ENCODE measurements at places on chromosomes 2 and 18. TPM values are rescaled to one million over a fixed set of nuclear protein-coding genes. Genes with fewer than 3 reads are reported as not detected.

The UBXN4 gene
- 49.5 TPM for total RNA-seq

The SLC66A2 gene
- 39.1 TPM for total RNA-seq

The PIGN gene
- total RNA-seq = 11.0 TPM

The AMER3 gene
- 0.06 TPM for total RNA-seq

The UXS1 gene
- total RNA-seq = 37.2 TPM

The TSPYL6 gene
- not detected for total RNA-seq

The ALLC gene
- total RNA-seq = not detected

The TNFRSF11A gene
- total RNA-seq = 1.2 TPM

The DNAJC5G gene
- not detected for total RNA-seq

The IL37 gene
- total RNA-seq = not detected

The SMYD1 gene
- total RNA-seq = 14.6 TPM

The QPCT gene
- 4.0 TPM for total RNA-seq

The ANKRD30BL gene
- total RNA-seq = not detected

The RASGRP3 gene
- 4.7 TPM for total RNA-seq

The TRIM43 gene
- not detected for total RNA-seq

The TUBB8B gene
- not detected for total RNA-seq

The SLC40A1 gene
- 41.3 TPM for total RNA-seq

The SLC16A14 gene
- 2.6 TPM for total RNA-seq

The RBM44 gene
- total RNA-seq = 0.63 TPM

The CYBRD1 gene
- total RNA-seq = 281 TPM

The CD8B2 gene
- total RNA-seq = not detected

The NTSR2 gene
- not detected for total RNA-seq

The ACAA2 gene
- 101 TPM for total RNA-seq
